ENCODE measurements at places on chromosomes 11 and 22.
A peak's percentile ranks its signal among the peaks of the same experiment; 100 is the strongest.

- no peaks in the 10 kb centered on the region for H3K27me3 ChIP-seq
- no peak for DNase-seq
- no peak overlapping the region for H3K27ac ChIP-seq
- H3K4me3 ChIP-seq = no peak overlapping the region
Measured at GRCh38 chr11:30125456-30125855, 105.4 kb upstream of the FSHB start.

DNA sequence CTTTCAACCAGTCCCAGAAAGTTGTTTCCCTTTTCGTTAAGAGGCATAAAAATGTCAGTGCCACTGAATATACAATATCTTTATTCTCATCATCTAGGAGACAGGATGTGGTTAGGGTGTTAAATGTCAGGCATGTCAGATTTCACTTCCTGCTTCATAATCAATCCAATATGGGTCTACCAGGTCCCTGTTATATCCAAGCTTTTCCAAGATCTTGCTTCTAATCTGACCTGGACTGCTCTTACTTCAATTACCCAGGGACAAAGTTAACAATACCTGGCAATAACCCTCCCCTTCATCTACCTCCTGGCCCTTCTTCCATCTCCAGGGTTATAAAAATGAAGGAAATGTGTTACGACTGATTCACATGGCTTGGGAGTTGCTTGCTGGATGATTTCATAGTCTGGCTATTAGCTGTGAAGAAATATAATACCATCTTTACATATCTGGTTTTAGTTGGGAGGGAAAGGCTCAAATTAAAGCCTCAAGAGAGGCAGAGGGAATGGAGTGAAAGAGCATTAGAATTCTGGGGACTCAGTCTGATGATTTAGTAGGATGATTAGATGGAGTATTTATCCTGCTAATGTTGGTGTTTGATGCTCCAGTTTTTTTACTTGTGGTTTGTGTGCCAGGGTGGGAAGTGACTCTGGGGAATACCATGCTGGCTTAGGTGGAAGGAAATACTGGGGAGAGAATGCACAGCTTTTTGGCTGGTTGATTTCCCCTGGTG lies 534.3 kb downstream of the ETS1 start:
- H3K4me3 ChIP-seq = no peak overlapping the region
- H3K27me3 ChIP-seq = no peaks in the 10 kb centered on the region
- no peaks in the 10 kb centered on the region for H3K36me3 ChIP-seq
- DNase-seq = no peak

DNA sequence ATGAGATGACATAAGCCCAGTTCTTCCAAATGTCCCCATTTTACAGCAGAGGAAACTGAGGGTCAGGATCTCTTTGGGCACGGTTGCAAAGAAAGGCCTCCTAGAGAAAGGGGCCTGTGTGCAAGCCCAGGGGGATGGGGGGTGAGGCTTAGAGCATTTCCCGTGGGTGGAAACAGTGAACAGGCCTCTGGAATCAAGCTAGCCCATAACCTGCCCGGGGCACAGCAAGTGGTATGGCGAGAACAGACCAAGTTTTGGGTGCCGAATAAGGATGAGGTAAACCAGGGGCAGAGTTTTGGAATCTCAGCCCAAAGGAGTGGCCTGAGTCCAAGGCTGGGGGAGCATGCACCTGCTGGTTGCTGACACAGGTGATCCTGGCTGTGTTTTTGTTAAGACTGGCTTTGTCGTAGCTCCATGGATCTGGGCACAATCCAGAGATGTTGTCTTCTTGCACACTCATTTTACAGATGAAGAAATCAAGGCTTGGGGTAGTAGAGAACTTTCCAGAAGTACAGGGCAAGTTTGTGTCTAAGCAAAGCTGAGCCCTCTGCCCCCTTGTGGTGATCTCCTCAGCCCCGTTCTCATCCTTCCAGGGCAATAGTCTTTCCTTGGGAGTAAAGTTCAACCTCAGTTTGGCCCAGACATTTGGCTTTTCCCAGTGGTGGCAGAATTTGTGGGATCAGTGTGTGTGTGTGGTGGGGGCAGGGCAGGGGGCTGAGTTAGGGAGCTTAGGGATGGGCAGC lies 53.5 kb upstream of the MYEOV start:
- H3K27me3 ChIP-seq = no peaks in the 10 kb centered on the region
- H3K4me1 ChIP-seq = no peaks in the 10 kb centered on the region
- no peaks in the 10 kb centered on the region for H3K36me3 ChIP-seq

DNA sequence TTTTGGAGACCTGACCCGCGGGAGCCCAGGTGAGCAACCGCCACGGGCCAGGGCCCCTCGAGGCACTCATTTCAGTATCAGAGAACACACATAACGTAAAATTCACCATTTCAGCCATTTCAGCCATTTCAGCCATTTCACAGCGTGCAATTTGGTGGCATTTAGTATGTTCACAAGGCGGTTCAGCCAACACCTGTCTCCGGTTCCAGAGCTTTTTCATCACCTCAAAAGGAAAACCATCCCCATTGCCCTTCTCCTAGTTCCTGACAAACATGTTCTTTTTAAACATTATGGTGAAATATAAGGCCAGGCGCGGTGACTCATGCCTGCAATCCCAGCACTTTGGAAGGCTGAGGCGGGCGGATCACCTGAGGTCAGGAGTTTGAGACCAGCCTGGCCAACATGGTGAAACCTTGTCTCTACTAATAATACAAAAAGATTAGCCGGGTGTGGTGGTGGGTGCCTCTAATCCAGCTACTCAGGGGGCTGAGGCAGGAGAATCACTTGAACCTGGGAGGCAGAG lies 119.3 kb downstream of the KCNQ1 start:
- no peak overlapping the region for H3K27ac ChIP-seq
- no peaks in the 10 kb centered on the region for H3K36me3 ChIP-seq
- no peaks in the 10 kb centered on the region for H3K4me1 ChIP-seq

- H3K27ac ChIP-seq = no peak overlapping the region
- H3K4me3 ChIP-seq = no peak overlapping the region
- no peaks in the 10 kb centered on the region for H3K4me1 ChIP-seq
- H3K27me3 ChIP-seq = no peaks in the 10 kb centered on the region
Measured at GRCh38 chr11:121533601-121534000, 80.8 kb upstream of the SORL1-AS1 start.

- DNase-seq = peak; percentile 42
- no peaks in the 10 kb centered on the region for H3K4me1 ChIP-seq
- no peaks in the 10 kb centered on the region for H3K27me3 ChIP-seq
- no peak overlapping the region for H3K4me3 ChIP-seq
Measured at GRCh38 chr22:22394591-22394990, 114.0 kb downstream of the ZNF280B start.

- DNase-seq = no peak
- no peaks in the 10 kb centered on the region for H3K4me1 ChIP-seq
- H3K36me3 ChIP-seq = no peaks in the 10 kb centered on the region
- H3K4me3 ChIP-seq = no peak overlapping the region
Measured at GRCh38 chr11:123187665-123188507, 7.2 kb downstream of the CLMP start.

GRCh38 chr11:33040033-33040861 lies 875 bp downstream of the TCP11L1 start:
- peak overlapping the region; percentile 79 for H3K4me3 ChIP-seq
- H3K4me1 ChIP-seq = peaks cover 31% of the 10 kb centered on the region
- H3K27me3 ChIP-seq = no peaks in the 10 kb centered on the region
- no peaks in the 10 kb centered on the region for H3K36me3 ChIP-seq
- no peak for DNase-seq

- no peaks in the 10 kb centered on the region for H3K4me1 ChIP-seq
- H3K27ac ChIP-seq = no peak overlapping the region
- DNase-seq = no peak
- no peak overlapping the region for H3K4me3 ChIP-seq
Measured at GRCh38 chr11:125358254-125358840, 137.7 kb downstream of the FEZ1 start.

- H3K4me1 ChIP-seq = no peaks in the 10 kb centered on the region
- H3K27ac ChIP-seq = no peak overlapping the region
- DNase-seq = no peak
- no peaks in the 10 kb centered on the region for H3K27me3 ChIP-seq
- H3K36me3 ChIP-seq = no peaks in the 10 kb centered on the region
Measured at GRCh38 chr11:1953489-1954266, 6.5 kb downstream of the MRPL23 start.

All from vagina (tissue), 2 donors.